Activated naive CD8-positive, alpha-beta T cell treated with anti-CD3 and anti-CD28 coated beads, Interleukin-2, amount 10 ng/mL, durations not matched to agents 7 days and 5 days (primary cell): ENCODE measurements at places on chromosomes 5 and 9. TPM values are rescaled to one million over a fixed set of nuclear protein-coding genes. Genes with fewer than 3 reads are reported as not detected.

The CDH18 gene
- total RNA-seq, result not detected

GRCh38 chr5:21919414-21920022 is 933.6 kb downstream of the CDH12 start:
- DNase-seq, result no peak

- no peak for DNase-seq
These were observed 12.6 kb upstream of the TTC23L start for GRCh38 chr5:34826347-34826746.

DNA sequence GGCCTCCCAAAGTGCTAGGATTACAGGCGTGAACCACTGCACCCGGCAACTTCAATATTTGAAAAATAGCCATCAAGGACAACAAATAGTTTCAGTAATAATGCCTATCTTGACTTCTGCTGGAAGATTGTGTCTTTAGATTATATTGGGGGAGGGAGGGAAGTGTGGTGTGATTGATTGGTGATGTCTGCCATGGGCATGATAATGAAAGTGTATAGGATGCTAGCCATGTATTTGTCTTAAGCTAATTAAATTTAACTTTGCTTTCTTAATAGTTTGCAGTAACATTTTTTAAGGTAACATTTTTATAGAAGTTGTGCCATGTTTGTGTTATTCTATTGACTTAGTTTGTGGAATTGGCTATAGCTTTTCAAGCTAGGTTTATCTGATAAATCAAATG is 4.6 kb downstream of the JMY start:
- DNase-seq, result no peak

The NDOR1 gene
- 38.8 TPM for total RNA-seq

DNA sequence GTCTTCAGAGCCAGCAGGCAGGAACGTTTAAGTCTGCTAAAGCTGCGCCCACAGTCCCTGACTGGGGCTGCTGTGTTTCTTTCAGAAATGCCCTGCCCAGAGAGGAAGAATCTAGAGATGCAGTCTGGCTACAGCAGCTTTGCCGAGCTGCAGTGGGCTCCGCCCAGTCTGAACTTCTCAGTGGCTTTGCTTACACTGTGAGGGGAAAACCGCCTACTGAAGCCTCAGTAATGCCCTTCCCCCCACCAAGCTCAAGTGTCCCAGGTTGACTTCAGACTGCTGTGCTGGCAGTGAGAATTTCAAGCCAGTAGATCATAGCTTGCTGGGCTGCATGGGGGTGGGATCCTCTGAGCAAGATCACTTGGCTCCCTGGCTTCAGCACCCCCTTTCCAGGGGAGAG is 78.4 kb downstream of the SREK1 start:
- no peak for DNase-seq

The FYB1 gene
- total RNA-seq, result 355 TPM

The CDH9 gene
- total RNA-seq, result not detected

The ITGA2 gene
- 2.0 TPM for total RNA-seq

GRCh38 chr5:158349987-158350386 is 491.0 kb upstream of the CLINT1 start:
- DNase-seq, result no peak

The GPRIN1 gene
- 1.6 TPM for total RNA-seq

The SLU7 gene
- 66.6 TPM for total RNA-seq

DNA sequence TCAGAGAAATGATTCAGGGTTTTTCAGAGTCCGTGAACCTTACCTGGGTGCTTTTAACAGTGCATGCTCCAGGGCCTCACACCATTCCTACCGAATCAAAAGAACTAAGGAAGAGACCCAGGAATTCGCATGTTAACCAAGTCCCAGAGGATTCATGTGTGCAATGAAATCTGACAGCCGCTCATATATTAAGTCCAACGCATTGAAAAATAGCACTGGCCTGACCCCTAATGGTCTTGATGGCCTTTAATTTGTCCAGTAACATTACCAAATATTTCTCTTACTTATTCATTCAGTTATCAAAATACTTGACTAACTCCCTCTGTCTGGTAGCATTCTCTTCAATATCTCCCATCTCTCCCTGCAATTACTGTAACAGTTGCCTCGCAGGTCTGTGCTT is 55.0 kb upstream of the MARCHF11 start:
- DNase-seq, result no peak

DNA sequence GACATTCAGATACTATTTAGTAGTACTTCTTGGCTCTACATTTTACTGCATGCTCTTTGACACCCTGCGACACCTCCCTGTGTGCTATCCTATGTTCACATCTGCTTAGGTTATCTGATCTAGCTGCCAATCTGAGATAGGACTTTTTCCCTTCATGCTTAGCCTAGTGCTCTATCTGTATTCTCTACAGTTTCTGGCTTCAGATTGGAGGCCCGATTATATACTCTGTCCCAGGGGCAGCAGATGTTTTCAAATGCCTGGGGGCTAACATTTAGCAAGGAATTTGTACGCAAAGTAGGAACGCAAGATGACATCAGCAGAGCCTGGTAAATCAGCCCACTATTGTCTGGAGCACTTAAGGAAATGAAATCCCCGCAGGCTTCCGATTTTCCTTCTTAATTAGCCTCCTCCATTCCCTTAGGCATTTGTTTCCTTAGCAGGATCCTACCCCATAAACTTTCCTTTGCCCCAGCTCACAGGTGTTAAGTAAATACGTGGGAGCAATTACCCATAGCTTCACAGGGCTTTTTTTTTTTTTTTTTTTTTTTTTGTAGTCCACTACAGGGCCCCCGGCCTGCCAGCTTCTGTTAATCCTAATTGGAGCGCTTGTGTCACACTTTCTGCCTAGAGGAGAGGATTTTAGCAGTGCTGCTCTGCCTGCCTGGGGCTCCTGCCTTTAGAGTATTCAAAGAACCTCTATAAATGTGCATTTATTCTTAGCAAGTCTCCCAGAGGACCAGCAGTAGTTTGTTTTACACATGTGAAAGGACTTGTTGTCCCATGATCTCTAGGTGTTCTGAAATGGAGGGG is 61.1 kb upstream of the LPAR1 start:
- DNase-seq, result no peak

The KCNN2 gene
- total RNA-seq, result not detected

DNA sequence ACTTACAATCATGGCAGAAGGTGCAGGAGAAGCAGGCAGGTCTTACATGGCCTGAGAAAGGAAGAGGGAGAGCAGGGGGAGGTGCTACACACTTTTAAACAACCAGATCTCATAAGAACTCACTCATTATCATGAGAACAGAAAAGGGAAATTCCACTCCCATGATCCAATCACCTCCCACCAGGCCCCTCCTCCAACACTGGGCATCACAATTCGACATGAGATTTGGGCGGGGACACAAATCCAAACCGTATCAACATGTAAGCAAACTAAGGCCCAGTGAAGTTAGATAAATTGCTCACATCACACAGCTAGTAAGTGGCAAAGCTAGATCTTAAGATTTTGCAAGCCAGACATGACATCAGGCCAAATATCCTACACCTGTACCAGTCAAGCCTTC is 48.3 kb upstream of the RIC1 start:
- no peak for DNase-seq

GRCh38 chr5:56851258-56851941 is 36.1 kb downstream of the MAP3K1 start:
- DNase-seq, result no peak

The RIC1 gene
- 21.4 TPM for total RNA-seq

The SHISAL2B gene
- not detected for total RNA-seq
